ENCODE measurements at places on chromosomes 12 and 14.

- DNase-seq = no peak
Measured at GRCh38 chr14:71855399-71856036, 76.7 kb upstream of the RGS6 start.

GRCh38 chr12:104538891-104539462, 82.2 kb downstream of the CHST11 start:
- DNase-seq = no peak

GRCh38 chr14:92287987-92288386, 35.0 kb upstream of the SLC24A4 start:
- DNase-seq = no peak

GRCh38 chr12:15629108-15629507, 160.1 kb downstream of the EPS8 start:
- no peak for DNase-seq

- no peak for DNase-seq
Measured at GRCh38 chr12:116640281-116640680, 81.1 kb downstream of the MAP1LC3B2 start.

GRCh38 chr14:103308717-103309616, 25.1 kb upstream of the EIF5 start:
- no peak for DNase-seq

GRCh38 chr12:94169966-94170689, 21.8 kb downstream of the PLXNC1 start:
- no peak for DNase-seq

DNA sequence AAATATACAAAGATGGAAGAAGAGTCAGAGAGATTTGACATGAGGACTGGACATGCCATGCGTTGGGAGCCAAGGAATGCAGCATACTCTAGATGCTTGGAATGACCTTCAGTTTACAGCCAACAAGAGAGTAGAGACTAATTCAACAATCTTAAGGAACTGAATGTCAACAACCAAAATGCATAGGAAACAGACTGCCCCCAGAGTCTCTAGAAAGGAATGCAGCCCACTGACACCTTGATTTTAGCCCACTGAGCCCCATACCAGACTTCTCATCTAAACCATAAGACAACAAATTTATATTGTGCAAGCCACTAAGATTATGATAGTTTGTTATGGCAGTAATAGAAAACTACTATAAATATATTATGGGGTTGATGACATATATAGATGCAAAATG, 611.2 kb downstream of the RPS29 start:
- DNase-seq = no peak

GRCh38 chr12:130831876-130832405, 7.1 kb downstream of the STX2 start:
- DNase-seq = no peak

DNA sequence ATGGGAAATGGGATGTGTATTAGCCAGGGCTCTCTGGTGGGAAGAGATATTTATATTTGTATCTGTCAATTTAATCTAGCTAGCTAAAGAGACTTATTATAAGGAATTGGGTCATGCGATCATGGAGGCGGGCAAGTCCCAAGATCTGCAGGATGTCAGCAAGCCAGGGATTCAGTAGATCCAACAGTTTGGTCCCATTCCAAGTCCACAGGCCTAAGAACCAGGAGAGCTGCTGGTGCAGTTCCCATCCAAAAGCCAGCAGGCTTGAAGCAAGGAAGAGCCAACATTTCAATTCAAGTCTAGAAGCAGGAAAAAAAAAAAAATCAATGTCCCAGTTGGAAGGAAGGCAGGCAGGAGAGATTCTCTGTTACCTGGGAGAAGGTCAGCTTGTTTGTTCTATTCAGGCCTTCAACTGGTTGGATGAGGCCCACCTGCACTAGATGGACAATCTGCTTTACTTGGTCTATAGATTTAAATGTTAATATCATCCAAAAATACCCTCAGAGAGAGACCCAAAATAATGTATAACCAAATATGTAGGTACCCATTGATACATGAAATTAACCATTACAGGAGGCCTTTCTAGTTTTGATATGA, 60.7 kb upstream of the BCAT1 start:
- DNase-seq = no peak

DNA sequence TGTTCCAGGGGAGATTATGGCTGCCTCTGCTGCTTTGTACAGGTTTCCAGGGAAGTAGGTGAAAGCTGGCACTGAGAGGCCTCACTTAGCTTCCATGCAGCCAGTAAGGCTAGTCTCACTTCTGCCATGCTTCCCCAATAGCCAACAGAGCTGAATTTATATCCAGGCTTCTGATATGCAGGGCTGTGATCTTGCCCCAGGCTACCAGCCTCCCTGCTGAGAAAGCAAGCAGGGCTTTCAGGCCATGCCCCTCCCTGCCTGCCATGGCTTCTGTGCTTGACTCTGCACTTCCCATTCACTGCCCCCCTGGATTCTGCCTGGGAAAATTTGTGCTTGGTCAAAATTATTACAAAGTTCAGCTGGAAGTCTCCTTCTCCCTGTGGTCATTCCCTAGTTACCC, 302.1 kb upstream of the FBXO33 start:
- no peak for DNase-seq

- no peak for DNase-seq
Measured at GRCh38 chr14:105046891-105047282, 18.3 kb downstream of the GPR132 start.

DNA sequence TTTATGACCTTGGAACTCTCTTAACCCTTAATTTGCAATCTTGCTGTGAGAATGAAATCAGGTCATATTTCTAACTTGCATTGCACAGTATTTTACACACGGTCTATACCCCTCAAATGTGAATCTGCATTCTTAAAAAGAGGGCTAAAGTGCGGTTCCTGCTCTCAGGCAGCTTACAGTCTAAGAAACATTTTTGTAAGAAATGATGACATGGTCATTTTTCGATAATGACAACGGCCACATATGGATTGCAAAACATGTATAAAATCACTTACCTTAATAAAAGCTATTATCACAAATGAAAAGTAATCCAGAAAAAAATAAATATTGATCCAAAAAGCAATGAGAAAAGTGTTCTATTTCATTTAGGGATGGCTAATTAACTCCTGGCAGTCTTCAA, 24.8 kb upstream of the TMEM132D start:
- no peak for DNase-seq

- DNase-seq = no peak
Measured at GRCh38 chr12:53578783-53579182, 47.4 kb downstream of the ATF7 start.

- no peak for DNase-seq
Measured at GRCh38 chr12:106035421-106035820, 103.3 kb downstream of the NUAK1 start.

DNA sequence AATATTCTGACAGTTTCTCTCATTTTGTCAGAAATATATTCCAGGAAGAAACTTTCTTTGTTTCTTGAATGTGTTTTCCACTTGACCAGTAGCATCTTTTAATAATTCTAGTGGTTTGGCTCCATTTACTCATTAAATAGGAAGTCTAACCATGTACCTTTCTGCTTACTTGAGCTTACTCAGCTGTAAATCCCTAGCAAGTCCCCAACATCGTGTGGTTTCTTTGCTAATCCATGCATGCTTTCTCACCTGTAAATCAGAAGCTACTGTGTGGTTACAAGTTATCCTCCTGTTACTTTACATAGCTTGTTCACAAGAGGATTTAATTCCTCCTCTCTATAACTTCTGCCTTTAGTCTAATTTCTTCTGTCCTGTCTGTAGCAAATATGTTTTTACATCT, 227.7 kb downstream of the FSCB start:
- DNase-seq = no peak

GRCh38 chr12:107655281-107656065, 30.1 kb upstream of the PWP1 start:
- DNase-seq = no peak

GRCh38 chr14:78399316-78399889, 229.2 kb downstream of the NRXN3 start:
- DNase-seq = no peak

DNA sequence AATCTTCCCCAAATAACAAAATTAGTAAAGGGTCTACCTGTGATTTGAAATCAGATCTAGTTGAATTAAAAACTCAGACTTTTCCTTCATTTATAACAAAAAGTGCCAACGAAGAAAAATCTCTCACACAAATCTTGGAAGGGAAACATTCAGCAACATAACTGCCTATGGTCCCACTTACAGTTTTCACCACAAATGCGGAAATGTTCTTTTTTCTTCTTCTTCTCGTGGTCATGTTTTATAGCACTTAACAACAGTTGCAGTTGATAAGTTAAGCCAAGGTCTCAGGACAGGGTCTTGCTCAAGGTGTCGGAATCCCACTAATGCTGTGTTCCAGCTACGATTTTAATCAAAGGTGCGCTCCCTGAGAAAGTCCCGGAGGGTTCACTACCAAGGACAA, 10.1 kb downstream of the RNASE6 start:
- no peak for DNase-seq

DNA sequence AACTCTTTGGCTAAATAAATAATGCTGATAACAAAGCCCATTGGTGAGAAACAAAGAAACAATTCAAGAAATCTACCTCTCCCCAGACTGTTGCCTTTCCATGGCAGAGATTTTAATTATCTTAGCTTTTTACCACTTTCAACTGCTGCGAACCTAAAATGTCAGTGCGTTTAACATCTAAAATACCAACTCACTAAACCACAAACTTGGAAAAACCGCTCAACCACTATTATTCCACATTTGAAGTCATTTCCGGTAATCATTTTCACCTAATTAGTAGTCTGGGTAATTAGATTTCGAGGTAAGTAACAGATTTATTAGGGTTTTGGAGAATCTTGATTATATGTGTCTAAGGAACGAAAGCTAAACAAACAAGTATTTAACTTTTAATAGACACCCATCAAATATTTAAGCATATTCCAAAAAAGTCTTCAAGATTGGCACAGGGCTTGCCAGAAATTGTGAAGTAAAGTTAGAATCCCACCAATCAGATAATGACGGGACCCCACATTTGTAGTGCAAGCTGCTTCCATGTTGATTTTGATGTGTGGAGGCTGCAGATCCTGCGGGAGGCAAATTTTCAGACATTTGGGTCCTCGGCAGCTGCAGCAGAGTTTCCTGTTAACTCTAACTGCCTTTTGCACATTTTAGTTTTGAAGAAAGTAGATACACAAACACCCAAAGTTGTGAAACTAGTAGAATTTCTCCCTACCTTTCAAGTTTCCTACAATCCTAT, 4.1 kb downstream of the OTX2 start:
- DNase-seq = no peak

GRCh38 chr12:15584366-15585041, 204.7 kb downstream of the EPS8 start:
- no peak for DNase-seq

- no peak for DNase-seq
Measured at GRCh38 chr12:82781309-82781997, 94.7 kb downstream of the TMTC2 start.

DNA sequence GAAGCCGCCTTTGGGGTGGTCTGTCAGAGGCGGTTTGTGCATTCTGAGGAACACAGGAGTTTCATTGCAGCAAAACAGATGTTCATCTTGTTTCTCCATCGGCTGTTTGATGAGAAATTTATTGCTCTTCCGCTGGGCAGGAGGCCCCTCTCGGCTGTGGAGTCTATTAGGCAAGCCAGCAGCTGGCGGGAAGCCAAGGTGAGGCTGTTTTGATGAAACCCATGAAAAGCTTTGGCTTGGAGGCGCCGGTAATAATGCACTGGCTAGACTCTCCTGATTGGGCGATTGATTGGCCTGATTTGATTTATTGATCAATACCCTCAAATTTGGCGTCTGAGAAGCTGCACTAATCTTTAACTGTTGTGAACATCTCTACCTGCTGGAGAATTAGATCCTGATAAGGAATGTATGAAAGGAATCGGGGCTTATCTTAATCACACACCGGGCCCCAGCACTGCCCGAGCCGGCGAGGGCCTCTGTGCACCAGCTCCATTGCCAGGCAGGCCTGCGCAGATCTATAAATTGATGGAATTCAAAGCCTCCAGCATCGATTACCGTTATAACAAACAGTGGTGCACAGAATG, 187.7 kb downstream of the PHETA1 start:
- DNase-seq = no peak

DNA sequence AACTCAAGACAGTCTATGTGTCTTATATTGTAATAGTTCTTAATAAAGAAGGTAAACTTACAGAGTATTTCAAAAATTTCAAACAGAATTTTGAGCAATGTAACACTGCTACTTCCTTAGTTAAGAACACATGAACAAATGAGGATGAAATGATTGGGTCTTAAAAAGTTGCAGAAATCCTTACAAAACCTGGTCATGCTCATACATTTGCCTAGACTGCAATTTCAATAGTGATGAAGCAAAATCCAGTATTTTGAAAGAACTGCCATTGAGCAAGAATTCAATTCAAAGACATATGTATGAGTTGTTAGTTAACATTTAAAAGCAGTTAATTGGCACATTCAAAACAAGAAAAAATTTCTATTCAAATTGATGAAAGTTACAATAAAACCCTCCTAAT, 17.8 kb upstream of the HIF1A start:
- no peak for DNase-seq

- no peak for DNase-seq
Measured at GRCh38 chr12:94269316-94269999, 121.1 kb downstream of the PLXNC1 start.

- DNase-seq = no peak
Measured at GRCh38 chr12:56190695-56191155, 1.4 kb upstream of the SMARCC2 start.

GRCh38 chr14:56181681-56182085, 63.5 kb downstream of the PELI2 start:
- no peak for DNase-seq

GRCh38 chr14:32251530-32251929, 48.5 kb upstream of the RNU6-8 start:
- no peak for DNase-seq

DNA sequence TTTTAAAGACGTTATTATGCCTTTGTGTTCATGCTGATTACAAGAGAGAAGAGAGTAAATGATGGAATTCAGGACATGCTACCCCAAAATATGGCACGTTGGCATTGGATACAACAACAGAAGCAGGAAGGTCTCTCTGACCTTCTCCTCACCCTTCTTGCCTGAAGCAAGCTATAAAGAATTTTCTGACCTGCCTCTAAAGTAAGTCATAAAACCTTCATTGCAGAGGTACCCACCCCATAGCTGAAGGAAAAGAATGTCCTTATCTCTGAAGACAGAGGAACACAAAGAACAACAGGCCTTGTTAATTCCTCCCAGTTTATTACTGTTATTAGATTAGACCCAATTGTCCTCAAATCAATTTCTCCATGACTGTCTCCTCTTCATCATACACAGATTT, 176.2 kb downstream of the FBXL14 start:
- no peak for DNase-seq

- DNase-seq = no peak
Measured at GRCh38 chr12:100799770-100800169, 5.2 kb downstream of the ANO4 start.

GRCh38 chr12:14525964-14526363, 41.7 kb downstream of the PLBD1 start:
- no peak for DNase-seq

Data from activated T-helper 1 cell treated with anti-CD3 and anti-CD28 coated beads, Interleukin-2, amount 50 U/mL, for 16 hours (primary cell).